Spleen (tissue), 13 donors: ENCODE measurements at places on chromosomes 3 and 15. TPM values are rescaled to one million over a fixed set of nuclear protein-coding genes. Genes with fewer than 3 reads are reported as not detected.

The STRIT1 gene
- not detected for total RNA-seq

- no peaks in the 10 kb centered on the region for H3K27me3 ChIP-seq
- no peak for DNase-seq
These were observed 33.2 kb upstream of the NR2C2 start for GRCh38 chr3:14913926-14914778.

- H3K4me1 ChIP-seq: no peaks in the 10 kb centered on the region
- no peak overlapping the region for H3K4me3 ChIP-seq
- DNase-seq: no peak
- H3K27me3 ChIP-seq: no peaks in the 10 kb centered on the region
These were observed 563.5 kb downstream of the EDEM1 start for GRCh38 chr3:5750874-5751640.

The MAN2A2 gene
- 167 TPM for total RNA-seq

The ECE2 gene
- not detected for total RNA-seq

GRCh38 chr3:122560680-122561079, 3.4 kb downstream of the PARP9 start:
- H3K27ac ChIP-seq: peak overlapping the region; percentile 36
- DNase-seq: no peak
- H3K36me3 ChIP-seq: no peaks in the 10 kb centered on the region
- H3K4me3 ChIP-seq: no peak overlapping the region

GRCh38 chr3:34361921-34362320, 563.5 kb downstream of the PDCD6IP start:
- H3K27me3 ChIP-seq: no peaks in the 10 kb centered on the region
- H3K4me1 ChIP-seq: no peaks in the 10 kb centered on the region
- DNase-seq: no peak
- H3K4me3 ChIP-seq: no peak overlapping the region
- H3K36me3 ChIP-seq: no peaks in the 10 kb centered on the region
